ENCODE measurements at places on chromosomes 3 and 15. TPM values are rescaled to one million over a fixed set of nuclear protein-coding genes. Genes with fewer than 3 reads are reported as not detected.

DNA sequence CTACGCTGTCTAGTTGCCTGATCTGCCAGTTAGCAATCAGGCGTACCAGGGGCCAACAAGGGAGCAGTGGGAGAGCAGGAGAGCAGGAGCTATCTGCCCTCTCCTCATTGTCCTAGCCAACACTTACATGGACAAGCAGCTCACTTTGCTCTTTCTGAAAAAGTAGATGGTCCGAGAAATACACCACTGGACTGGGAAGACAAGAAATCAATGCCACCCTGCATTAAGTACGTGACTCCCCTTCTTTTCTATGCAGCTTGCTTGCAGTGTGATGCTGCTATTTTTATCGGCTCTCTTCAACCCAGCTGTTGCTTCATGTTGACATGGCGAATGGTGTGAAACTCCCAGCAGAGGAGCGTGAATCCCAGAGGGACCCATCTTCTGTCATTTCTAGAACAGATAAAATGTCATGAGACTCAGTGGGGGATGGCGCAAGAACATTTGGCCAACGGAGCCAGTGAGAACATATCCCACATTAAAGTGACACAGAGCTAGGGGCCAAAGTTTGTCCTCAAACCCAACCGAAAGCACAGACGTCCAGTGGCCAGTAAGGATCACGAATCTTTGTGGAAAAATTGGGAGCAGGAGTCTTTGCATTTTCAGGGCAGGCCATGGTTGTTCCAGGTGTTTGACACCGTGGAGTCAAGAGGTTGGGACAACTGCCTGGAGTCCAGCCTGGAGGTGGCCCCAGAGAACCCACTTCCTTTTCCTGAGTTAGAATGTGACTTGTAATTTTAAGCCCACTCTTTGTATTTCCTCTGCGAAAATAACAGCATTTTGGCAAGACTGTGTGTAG lies 53.7 kb upstream of the MEF2A start:
- peak; percentile 72 for DNase-seq

GRCh38 chr3:194487289-194488054 lies 670 bp upstream of the ATP13A3 start:
- DNase-seq: peak; percentile 90

DNA sequence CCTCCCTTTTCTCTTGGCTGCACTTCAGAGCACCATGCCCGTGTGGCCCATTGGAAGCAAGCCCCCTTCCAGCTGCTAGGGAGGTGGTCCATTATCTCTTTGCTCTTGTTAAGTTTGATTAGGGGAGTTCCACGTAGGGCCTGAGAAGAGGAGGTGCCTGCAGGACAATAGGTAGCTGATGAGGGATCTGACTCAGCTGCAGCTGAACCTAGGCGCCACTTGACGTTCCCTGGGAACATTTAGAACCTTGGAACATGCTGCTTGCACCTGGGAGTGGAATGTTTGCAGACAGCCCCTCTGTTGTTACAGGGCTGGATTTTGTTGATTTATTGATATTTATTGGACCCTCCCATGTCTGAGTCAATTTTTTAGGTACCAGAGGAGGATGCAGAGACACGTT lies 4.7 kb downstream of the SMAD3 start:
- DNase-seq: no peak

GRCh38 chr3:45516829-45517228 lies 77.7 kb upstream of the LIMD1 start:
- no peak for DNase-seq

GRCh38 chr3:41180396-41180795 lies 18.9 kb upstream of the CTNNB1 start:
- no peak for DNase-seq

GRCh38 chr15:47951781-47952180 lies 169.0 kb upstream of the SLC24A5 start:
- DNase-seq: no peak

DNA sequence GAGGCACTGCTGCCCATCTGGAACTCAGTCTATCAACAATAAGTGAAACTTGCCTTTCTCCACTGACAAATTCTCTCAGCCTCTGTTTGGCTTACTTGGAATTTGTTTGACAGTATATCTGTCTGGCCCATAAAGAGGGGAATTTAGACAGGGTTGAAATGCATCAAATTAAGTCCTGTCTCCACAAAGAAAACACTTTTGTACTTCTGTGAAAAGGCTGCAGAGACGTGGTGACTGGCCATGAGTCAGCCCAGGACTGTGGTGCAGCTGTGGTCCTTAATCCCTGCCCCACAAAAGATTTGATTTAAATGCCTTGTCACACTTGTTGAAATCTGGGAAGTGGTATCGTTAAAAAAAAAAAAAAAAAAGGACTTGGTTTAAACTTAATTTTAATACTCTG lies 47.5 kb downstream of the RYR3 start:
- no peak for DNase-seq

DNA sequence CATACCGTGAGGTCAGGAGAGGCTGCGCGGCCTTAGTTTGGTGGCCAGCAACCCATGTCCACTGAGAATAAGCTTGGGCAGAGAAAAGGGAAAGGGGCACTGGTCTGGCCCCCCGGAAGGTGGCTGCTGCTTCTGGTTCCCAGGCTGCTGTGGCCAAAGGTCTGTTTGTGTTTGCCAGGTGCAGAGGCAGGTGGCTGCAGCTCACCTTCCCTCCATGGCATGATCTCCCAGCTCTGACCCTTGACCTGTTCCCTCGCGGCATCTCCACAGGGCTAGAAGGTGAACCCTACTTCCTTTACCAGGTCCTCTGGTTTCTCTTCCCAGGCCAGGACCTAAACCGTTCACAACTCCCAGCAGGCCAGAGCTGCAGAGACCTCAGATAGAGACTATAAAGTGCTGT lies 13.8 kb downstream of the VPS18 start:
- DNase-seq: peak; percentile 71

- no peak for DNase-seq
Measured at GRCh38 chr3:108590460-108590859, 938 bp downstream of the DZIP3 start.

DNA sequence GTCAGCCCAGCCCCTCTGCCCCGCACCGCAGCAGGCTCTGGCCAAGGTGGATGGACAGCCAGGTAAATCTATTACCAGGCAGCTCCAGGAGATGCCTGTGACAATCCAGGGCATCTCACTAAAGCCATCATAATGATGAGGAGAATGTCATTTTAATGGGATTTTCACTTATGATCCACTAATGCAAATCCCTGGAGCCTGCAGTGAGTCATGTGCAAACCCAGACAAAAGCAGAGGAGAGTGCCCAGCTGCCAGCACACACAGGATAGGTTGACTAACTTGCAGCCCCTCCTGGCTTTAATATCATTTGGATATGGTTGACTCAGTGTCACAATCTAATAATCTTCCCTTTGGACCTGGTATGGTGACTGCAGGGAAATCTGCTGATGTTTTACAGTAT lies 206.9 kb upstream of the TRIM42 start:
- DNase-seq: no peak

DNA sequence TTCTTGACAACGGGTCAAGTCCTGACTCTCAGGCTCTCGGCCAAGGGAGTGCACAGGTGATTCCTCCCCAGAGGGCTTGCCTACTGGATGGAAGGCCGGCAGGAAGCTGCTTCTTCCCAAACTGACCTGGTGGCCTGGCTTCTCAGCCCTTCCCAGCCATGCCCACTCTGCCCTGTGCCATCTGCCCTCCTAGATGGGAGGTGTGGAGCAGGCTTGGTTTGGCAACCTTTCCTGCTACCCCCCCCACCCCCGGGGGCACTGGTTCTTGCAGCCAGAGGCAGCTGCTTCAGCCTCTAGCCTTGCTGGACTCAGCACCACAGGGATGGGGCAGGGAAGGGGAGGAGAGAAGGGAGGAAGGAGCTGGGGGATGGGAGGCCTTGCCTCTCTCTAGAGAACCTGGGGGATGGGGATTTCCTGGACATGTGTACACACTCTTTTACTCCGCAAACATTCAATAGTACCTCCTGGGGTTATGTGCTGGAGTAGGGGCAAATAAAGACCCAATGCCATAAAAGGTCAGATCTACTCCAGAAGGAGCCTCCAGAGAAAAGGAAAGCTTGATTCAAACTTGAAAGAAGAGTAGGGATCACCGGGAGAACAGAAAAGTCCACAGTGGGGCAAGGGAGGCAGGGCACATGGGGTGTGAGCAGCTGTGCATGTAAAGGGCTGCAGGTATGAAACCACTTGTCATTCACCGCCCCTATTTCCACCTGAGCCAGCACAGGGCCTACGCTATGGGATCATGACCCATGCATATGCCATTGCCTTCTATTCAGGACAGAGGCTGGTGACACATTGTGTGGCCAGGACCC lies 4.2 kb upstream of the DAPK2 start:
- DNase-seq: no peak

GRCh38 chr3:104411757-104412156 lies 955.0 kb upstream of the ALCAM start:
- DNase-seq: no peak

DNA sequence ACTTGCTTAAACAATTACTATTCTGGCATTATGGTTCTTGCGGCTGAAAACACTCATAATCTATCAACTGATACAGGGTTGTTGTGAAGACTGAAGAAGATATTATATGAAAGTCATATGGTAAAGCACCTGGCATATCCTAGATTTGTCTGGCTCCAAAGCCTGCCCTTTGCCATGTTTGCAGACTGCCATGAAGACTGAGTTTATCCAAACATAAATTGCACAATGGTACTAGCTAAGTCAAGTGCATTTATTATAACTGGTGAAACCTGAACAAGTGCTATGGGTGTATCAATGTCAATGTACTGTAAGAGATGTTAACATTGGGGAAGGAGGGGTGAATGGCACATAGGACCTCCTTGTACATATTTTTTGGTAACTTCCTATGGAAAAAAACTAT lies 87.4 kb upstream of the MEX3B start:
- DNase-seq: no peak

DNA sequence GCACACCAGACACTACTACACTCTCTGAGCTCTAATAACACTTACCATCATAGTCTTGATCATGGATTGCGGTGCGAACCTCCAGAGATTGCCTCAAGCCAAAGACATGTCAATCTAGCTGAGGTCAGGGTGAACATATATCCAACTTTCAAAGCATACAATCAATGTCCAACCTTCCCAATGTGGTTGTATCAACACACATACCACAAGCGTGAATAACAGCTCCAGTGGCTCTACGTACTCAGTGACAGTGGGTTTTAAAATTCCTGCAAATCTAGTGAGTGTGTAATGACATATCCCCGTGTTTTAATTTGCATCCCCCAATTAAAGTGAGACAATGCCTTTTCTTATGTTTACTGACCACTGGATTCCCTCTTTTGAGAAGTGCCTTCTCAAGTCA lies 29.6 kb downstream of the SFMBT1 start:
- no peak for DNase-seq

DNA sequence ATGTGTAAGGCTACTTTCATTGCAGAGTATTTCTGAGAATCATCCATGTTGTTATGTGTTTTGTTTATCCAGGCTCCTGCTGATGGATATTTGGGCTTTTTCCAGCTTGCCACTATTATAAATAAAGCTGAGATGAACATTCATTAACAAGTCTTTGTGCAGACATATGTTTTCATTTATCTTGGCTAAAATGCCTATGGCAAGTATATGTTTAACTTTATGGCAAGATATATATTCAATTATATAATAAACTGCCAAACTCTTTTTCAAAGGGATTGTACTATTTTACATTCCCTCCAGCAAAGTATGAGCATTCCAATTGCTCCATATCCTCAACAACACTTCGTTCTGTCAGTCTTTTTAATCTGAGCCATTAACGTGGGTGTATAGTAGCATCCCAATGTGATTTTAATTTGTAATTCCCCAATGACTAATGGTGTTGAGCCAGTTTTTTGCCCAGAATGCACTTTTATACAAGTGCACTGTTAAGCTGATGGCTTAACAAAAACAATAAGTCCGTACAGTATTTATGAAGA lies 452.4 kb downstream of the SHQ1 start:
- DNase-seq: no peak

DNA sequence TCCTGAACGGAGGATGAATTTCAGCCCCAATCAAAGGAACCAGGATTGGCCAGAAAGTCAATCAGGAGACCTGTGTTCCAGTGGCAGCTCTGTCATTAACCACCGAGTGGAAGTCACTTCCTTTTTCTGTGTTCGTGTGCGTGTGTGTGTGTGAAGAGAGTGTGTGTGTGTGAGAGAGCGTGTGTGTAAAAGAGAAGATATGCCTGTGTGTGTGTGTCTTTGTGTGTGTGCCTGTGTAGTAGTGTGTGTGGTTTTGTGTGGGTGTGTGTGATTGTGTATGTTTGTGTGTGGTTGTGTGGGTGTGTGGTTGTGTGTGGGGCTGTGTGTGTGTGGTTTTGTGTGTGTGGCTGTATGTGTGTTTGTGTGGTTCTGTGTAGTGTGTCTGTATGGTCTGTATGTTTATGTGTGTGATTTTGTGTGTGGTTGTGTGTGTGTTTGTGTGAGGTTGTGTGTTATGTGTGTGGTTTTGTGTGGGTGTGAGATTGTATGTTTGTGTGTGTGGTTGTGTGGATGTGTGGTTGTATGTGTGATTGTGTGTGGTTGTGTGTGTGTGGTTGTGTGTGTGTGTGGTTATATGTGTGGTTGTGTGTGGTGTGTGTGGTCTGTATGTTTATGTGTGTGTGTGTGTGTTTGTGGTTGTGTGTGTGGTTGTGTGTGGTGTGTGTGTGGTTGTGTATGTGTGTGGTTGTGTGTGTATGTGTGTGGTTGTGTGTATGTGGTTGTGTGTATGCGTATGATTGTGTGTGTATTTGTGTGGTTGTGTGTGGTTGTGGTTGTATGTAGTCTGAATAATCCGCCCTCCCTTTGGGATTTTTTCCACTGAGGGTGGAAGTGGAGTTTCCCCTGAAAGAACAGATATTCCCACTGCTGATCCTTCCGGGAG lies 314.4 kb downstream of the SHQ1 start:
- no peak for DNase-seq

GRCh38 chr15:45377609-45378148 lies 665 bp downstream of the GATM start:
- no peak for DNase-seq

GRCh38 chr15:82952158-82953081 lies at the start of gene HOMER2:
HOMER2 (minus strand) TSS chr15:82952720; CDS start chr15:82952535, 185 bp downstream.
- DNase-seq: no peak

DNA sequence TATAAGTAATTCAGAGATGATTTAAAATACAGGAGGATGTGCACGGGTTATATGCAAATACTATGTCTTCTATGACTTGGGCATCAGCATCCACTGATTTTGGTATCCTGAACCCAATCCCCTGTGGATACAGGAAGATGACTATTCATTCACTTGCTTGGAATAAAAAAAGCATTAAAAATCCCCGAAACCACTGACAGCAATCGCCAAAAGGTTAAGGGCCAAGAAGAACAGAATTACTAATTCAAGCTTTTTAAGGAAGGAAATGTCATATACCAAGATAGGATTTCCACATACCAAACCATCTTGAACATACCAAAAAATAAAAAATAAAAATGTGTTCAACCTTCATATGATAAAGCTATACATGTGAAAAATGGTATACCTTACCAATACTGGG lies 93.7 kb downstream of the DLG1 start:
- no peak for DNase-seq

GRCh38 chr3:190357468-190357867 lies 30.5 kb upstream of the CLDN16 start:
- no peak for DNase-seq

- no peak for DNase-seq
Measured at GRCh38 chr3:74814181-74814580, 199.7 kb upstream of the CNTN3 start.

IFT57 gene
- polyA plus RNA-seq: 34.8 TPM

MAP6D1 gene
- 0.99 TPM for polyA plus RNA-seq

XCR1 gene
- 0.06 TPM for polyA plus RNA-seq

EFCC1 gene
- polyA plus RNA-seq: 2.0 TPM

DUOXA1 gene
- polyA plus RNA-seq: 0.10 TPM

CA12 gene
- polyA plus RNA-seq: 0.08 TPM

CACNA2D2 gene
- polyA plus RNA-seq: 0.64 TPM

BCHE gene
- 1.3 TPM for polyA plus RNA-seq

SH3GL3 gene
- polyA plus RNA-seq: 0.06 TPM

GRK7 gene
- 0.02 TPM for polyA plus RNA-seq

TMEM158 gene
- polyA plus RNA-seq: 0.54 TPM

PLSCR5 gene
- polyA plus RNA-seq: not detected

RYR3 gene
- 0.99 TPM for polyA plus RNA-seq
